ENCODE measurements at places on chromosomes 12 and 14. TPM values are rescaled to one million over a fixed set of nuclear protein-coding genes. Genes with fewer than 3 reads are reported as not detected.
A peak's percentile ranks its signal among the peaks of the same experiment; 100 is the strongest.

The SLC4A8 gene
- 4.7 TPM for total RNA-seq

The RPGRIP1 gene
- total RNA-seq, result 0.34 TPM

The PMCH gene
- total RNA-seq, result not detected

- no peak overlapping the region for H3K27ac ChIP-seq
- H3K27me3 ChIP-seq, result no peaks in the 10 kb centered on the region
- no peak overlapping the region for H3K4me3 ChIP-seq
- no peaks in the 10 kb centered on the region for H3K4me1 ChIP-seq
- no peak for DNase-seq
- H3K36me3 ChIP-seq, result no peaks in the 10 kb centered on the region
These were observed 57.9 kb downstream of the NAV3 start for GRCh38 chr12:77888611-77889010.

DNA sequence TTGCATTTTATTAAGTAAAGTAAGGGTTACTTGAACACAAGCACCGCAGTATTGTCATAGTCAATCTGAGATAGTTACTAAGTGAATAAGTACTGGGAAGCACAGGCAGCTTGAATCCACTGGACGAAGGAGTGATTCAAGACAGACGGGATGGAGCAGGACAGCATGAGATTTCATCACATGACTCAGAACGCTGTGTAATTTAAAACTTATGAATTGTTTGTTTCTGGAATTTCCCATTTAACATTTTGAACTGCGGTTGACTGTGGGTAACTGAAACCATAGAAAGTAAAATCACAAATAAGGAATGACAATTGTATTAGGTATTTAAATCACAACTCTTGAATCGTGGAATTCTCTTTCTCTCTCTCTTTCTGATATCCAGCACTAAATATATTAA lies 1630.4 kb upstream of the SEL1L start:
- H3K36me3 ChIP-seq, result no peaks in the 10 kb centered on the region
- DNase-seq, result no peak
- H3K27me3 ChIP-seq, result no peaks in the 10 kb centered on the region
- H3K4me3 ChIP-seq, result no peak overlapping the region
- H3K27ac ChIP-seq, result no peak overlapping the region

DNA sequence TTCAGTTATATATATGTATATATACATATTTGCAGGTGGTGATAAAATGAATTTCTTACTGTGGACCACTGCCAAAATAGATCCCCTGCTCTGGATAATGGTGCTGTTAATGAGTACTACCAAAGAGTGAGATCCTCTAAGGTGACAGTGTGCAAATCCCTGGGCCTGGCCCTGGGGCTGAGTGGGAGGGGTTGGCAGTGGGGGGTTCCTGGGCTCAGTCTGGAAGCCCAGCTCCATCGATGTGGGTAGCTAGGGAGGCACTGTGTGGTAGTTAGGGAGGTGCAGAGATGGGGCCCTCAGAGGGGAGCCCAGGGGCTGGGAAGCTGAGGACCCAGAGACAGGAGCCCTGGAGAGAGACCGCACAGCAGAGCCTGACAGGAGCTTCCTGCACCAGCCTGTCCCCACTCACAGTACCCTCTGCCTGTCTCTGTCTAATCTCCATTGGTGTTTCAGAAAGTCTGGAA lies 9.1 kb downstream of the KRT8 start:
- H3K4me3 ChIP-seq, result no peak overlapping the region
- DNase-seq, result no peak
- no peak overlapping the region for H3K27ac ChIP-seq
- no peaks in the 10 kb centered on the region for H3K27me3 ChIP-seq

The OR10AD1 gene
- not detected for total RNA-seq

The AVPR1A gene
- 1.1 TPM for total RNA-seq

- peaks cover 12% of the 10 kb centered on the region for H3K4me1 ChIP-seq
- peak overlapping the region; percentile 31 for H3K27ac ChIP-seq
- no peak for DNase-seq
- H3K4me3 ChIP-seq, result no peak overlapping the region
- no peaks in the 10 kb centered on the region for H3K27me3 ChIP-seq
- H3K36me3 ChIP-seq, result no peaks in the 10 kb centered on the region
These were observed 4.8 kb downstream of the YBX3 start for GRCh38 chr12:10718279-10718821.

- no peak overlapping the region for H3K27ac ChIP-seq
- no peaks in the 10 kb centered on the region for H3K36me3 ChIP-seq
- H3K4me1 ChIP-seq, result peaks cover 5% of the 10 kb centered on the region
- no peak overlapping the region for H3K4me3 ChIP-seq
- H3K27me3 ChIP-seq, result no peaks in the 10 kb centered on the region
These were observed 134.1 kb downstream of the NCOR2 start for GRCh38 chr12:124433147-124433874.

GRCh38 chr12:70828351-70828750 lies 92.2 kb downstream of the PTPRR start:
- H3K27ac ChIP-seq, result no peak overlapping the region
- no peaks in the 10 kb centered on the region for H3K4me1 ChIP-seq
- H3K4me3 ChIP-seq, result no peak overlapping the region
- H3K36me3 ChIP-seq, result no peaks in the 10 kb centered on the region
- no peak for DNase-seq

The CS gene
- 70.5 TPM for total RNA-seq

GRCh38 chr12:122995503-122996187 lies 15.2 kb downstream of the ARL6IP4 start:
- peak; percentile 54 for DNase-seq
- no peaks in the 10 kb centered on the region for H3K4me1 ChIP-seq
- no peak overlapping the region for H3K4me3 ChIP-seq

- H3K27ac ChIP-seq, result no peak overlapping the region
- DNase-seq, result no peak
- H3K4me3 ChIP-seq, result no peak overlapping the region
These were observed 4.7 kb downstream of the NGB start for GRCh38 chr14:77266336-77266735.

DNA sequence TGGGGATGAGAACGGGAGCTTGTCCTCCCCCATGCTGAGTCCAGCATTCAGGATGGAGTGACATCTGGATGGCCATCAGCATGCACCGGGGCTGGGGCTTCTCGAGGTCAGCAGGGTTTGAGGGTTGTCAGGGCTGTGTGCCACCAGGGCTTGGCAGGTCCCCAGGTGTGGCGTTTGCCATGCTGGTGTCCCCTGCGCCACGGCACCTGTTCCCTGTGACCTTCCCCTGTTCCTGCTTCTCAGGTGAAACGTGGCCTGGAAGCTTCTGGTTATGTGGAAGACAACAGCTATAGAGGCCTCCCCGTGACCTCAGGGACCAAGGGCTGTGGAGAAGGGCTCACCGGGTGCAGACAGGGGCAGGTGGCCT lies 152.4 kb downstream of the KIF26A start:
- H3K4me3 ChIP-seq, result no peak overlapping the region
- peaks cover 2% of the 10 kb centered on the region for H3K4me1 ChIP-seq
- H3K27me3 ChIP-seq, result no peaks in the 10 kb centered on the region
- DNase-seq, result peak; percentile 5
- H3K27ac ChIP-seq, result no peak overlapping the region

DNA sequence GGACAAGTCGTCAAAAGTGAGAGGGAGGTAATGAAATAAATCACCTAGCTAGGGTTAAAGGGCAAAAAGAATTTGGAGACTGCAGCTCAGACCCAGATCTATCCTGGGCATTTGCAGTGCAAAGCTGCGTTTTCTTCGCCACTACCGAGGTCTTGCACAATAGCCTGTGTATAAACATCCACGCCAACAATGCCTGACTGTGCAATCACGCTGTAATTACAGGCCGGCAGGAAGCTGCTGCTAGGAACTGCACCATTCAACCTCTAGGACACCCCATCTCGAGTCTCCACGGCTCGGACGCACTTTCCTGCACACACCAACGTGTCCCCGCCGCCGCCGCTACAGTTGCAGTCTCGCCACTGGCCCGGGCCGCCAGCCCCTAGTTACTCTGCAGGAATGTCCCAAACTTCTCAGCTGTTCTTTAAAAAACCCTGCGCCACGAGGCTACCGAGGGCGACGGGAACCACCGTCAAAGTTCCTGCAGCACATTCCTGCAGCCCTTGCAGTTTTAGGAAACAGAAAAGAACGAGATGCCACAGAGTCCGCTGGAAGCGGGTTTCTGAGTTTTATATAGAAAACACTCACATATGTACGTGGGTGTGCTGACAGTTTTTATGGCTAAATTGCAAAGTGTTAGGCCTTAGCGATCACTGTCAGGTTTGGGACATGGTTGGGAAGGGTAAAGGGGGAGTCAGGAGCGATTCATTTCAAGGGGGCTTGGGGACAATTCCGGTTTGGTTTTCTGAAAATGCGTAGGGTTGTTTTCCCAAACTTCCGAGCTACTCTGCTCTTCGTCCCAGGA lies 65.6 kb upstream of the PTGR2 start:
- no peaks in the 10 kb centered on the region for H3K27me3 ChIP-seq
- H3K36me3 ChIP-seq, result no peaks in the 10 kb centered on the region
- peaks cover 34% of the 10 kb centered on the region for H3K4me1 ChIP-seq
- DNase-seq, result peak; percentile 75
- peak overlapping the region; percentile 73 for H3K4me3 ChIP-seq

The ART4 gene
- 0.24 TPM for total RNA-seq

DNA sequence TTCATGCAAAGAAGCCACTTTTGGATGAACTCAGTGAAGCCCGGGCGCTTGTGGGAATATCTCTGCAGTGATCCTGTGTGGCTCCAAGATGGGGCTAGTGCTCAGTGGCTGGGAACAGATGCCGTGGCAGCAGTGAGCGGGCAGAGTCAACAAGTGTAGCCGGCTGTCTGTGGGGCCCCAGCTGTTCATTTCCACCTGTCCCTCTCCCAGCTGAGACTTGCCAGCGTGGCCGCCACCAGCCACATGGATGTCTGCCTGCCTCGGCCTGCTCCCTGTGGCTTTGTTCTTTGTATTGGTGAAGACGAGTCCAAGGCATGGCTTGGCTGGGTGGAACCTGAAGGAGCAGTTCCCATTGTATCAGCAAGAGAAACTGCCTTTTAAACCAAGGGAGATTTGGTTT lies 77.3 kb downstream of the NOS1 start:
- no peaks in the 10 kb centered on the region for H3K4me1 ChIP-seq
- no peaks in the 10 kb centered on the region for H3K27me3 ChIP-seq
- no peak overlapping the region for H3K27ac ChIP-seq
- DNase-seq, result no peak
- H3K4me3 ChIP-seq, result no peak overlapping the region

GRCh38 chr12:54759751-54760150 lies 94.6 kb upstream of the MUCL1 start:
- no peak for DNase-seq
- no peaks in the 10 kb centered on the region for H3K27me3 ChIP-seq
